Heart left ventricle (tissue), 16 donors: ENCODE measurements at places on chromosomes 7 and 10. TPM values are rescaled to one million over a fixed set of nuclear protein-coding genes. Genes with fewer than 3 reads are reported as not detected.

- no peak for DNase-seq
These were observed 113.7 kb downstream of the LRMDA start for GRCh38 chr10:75544993-75545706.

Gene CDHR3
- 1.4 TPM for total RNA-seq

GRCh38 chr7:157295338-157295737 is 41.5 kb upstream of the DNAJB6 start:
- no peak for DNase-seq

GRCh38 chr7:97342512-97342911 is 225.0 kb downstream of the SDHAF3 start:
- DNase-seq, result no peak

- DNase-seq, result no peak
These were observed 765.6 kb upstream of the GHITM start for GRCh38 chr10:83373671-83374070.

Gene KCNIP2
- 862 TPM for total RNA-seq

DNA sequence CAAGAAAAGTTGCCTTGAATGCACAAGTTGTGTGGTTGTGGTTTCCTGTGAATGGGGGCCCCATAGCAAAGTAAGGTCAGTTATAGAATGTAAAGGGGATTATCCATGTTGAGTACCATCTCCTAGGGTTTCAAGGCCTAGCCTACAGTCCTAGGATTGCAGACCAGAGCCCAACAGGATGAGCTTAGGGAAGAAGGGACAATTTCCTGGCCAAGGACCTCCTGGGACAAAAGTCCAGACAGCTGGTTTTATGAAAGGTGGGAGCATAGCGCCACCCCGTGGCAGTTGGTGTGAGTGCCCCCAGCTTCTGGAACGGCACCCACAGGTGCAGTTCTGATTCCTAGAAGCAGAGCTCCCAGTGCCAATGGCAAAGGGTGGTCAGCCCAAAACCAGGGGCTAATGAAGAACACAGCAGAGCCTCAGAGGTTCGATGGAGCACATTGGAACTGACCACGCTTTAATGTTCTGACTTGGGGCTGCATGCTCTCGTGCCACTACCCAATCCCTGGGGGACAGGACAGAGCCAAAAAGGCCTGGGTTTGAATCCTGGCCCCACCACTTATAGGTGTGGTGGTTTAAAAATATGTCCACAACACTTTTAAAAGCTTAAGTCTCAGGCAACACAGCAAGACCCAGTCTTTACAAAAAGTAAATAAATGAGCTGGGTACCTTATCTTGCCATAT is 25.8 kb upstream of the TMEM120A start:
- peak; percentile 80 for DNase-seq

- no peak for DNase-seq
These were observed 9.9 kb downstream of the OR9A2 start for GRCh38 chr7:143016996-143017395.
